ENCODE measurements at places on chromosomes 2 and 18.

DNA sequence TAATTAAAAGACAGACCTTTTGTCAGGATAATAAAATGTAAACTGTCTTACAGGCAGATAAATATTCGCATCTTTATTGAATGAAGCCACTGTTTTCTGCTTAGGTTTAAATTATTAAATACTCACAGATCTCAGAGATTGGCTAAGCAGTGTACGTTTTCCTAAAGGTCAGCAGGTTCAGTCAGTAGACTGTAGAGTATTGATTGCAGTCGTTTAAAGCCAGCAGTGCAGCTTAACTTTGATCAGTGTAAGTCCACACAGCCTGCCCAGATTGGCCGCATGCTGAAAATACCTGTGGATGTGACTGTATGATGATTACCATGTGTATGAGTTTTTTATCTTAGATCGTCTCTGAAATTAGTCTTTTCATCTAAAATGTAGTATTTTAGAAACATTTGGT, 42.3 kb downstream of the ATP9B start:
- no peak for DNase-seq

DNA sequence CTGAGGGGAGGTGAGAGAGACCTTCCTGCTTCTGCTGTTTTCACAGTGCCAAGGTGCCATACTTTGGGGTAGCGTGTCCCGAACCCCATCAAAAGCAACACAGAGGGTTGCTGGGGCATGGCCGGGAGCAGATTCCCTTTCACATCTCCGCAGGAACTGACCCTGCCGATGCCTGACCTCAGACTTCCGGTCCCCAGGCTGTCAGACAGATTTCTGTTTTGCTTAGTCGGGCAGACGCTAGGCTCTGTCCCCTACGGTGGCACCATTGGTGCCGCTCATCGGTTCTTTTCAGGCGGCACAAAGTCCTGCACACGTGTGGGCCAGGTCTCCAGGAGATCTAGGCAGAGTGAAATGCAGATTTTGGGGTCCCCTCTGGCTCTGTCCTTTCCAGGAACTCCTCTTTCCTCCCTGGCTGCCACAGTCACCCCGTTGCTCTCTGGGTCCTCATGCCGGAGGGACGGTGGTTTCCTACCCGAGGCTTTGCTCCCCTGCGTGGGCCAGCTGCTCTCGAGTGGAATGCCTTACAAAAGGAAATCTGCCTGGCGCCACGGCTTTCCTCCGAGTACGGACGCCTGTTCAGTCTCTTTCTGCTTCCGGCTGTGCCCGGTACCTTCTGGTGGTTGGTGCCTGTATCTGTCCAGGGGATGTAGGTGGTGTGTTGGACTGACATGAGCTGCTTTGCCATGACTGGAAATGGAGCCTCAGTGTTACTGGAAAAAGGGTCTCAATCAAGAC, 39.3 kb downstream of the RTP5 start:
- no peak for DNase-seq

DNA sequence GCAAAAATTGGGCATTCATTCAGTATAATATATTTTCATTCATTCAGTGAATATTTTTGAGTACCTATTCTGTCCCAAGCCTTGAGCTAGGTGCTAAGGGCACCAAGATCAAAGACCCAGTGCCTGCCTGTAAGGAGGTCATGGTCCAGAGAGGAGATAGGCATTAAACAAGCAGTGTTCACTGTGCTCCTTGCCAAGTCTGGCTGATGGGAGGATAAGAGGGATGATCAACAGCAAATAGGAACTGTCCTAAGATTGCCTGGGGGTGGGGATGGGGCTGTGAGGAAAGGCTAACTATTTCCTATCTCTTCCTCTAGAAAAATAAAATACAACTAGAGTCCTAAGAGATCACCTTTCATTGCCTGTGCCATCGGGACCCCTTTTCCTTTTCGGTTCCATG, 60.4 kb downstream of the SETBP1 start:
- DNase-seq, result no peak

DNA sequence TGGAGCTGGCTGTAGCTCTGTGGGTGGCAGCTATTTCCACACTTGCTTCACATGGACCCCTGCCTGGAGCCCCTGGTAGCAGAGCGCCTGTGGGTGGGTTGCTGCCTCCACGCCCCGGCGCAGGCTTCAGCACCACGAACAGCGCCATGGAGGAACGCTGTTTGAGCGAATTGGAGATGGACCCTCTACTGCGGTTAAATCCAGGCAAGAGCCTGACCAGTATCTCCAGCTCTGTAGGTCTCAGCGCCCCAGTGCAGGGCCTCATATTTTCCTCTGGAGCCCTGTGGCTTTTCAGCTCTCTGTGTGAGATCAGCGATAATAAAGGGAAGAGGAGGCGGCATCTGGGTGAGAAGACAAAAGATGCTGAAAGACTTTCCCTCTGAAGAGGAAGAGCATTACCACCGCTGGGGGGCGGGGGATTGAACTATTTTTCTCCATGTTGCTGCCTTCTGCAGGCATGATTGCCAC, 12.0 kb downstream of the ONECUT2 start:
- peak; percentile 12 for DNase-seq

GRCh38 chr2:39140322-39140847, 19.5 kb upstream of the SOS1 start:
- DNase-seq, result peak; percentile 35

GRCh38 chr2:196315388-196316049, 144.1 kb upstream of the STK17B start:
- DNase-seq, result no peak

- DNase-seq, result peak; percentile 26
Measured at GRCh38 chr2:179104736-179105135, 54.8 kb upstream of the CCDC141 start.

- DNase-seq, result no peak
Measured at GRCh38 chr2:145064511-145064910, 544.6 kb upstream of the ZEB2 start.

DNA sequence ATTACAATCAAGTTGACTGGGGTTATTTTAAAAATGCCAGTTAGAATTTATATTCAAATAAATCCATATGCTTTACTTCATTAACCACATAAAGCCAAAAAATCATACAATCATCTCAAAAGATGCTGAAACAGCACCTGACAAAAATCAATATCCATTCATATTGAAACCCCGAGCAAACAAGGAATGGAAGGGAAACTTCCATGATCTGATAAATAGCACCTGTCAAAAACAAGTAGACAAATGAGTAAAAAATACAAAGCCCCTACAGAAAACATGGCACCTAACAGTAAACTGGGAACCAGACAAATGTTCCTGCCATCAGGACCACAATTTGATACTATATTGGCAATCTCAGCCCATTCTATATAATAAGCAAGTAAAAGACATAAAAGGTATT, 227.5 kb downstream of the HDAC4 start:
- DNase-seq, result no peak

DNA sequence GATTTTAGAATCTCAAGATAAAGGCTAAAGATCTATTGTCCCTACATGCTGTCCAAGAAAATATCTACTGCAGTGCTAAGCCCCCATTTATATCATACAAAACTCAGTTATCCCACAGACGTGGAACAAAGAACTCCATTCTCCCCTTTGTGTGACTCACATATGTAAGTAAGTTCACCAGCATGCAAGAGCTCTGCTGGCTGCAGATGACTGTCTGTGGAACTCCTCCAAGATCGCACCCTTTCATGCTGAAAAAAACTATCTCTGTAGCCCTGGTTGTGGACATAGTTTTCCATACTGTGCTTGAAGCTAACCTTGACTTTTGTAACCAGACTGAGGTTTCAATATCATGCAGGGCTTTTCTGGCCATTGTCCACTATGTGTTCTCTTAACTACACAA, 207.1 kb downstream of the ZNF521 start:
- DNase-seq, result no peak

DNA sequence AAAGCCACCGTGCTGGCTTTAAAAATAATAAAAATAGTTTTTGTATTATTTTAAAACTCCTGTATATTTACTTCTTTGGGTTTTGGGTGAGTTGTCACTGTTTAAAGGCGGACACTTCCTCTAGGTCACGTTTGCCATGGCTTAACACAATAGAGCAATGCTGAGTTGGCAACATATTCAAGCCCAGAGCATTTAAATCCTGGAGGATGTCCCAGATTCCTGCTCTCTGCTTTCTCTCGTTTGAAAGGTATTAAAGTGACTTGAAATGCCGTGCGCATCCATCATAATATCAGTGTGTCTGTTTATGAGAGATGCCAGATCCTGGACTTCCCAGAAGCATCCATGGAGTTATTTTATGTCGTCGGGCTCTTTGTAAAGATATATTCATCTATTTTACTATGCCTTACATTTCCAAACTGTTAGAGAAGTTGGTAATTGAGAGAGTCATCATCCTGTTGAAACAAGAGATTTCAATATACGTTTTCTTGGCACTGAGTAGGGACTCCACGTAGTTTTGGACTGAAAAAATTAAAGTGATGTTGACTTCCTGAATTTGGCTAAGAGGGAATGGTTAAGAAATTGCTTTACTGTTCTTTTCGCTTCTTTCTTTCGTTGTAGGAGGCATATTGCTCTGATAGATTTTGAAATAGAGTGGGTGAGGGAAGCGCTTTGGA, 150.6 kb downstream of the ZNF236 start:
- DNase-seq, result no peak

- DNase-seq, result peak; percentile 26
Measured at GRCh38 chr2:101253013-101253702, 472 bp downstream of the CNOT11 start.

GRCh38 chr2:121017396-121017795, 267.6 kb downstream of the TFCP2L1 start:
- DNase-seq, result no peak

DNA sequence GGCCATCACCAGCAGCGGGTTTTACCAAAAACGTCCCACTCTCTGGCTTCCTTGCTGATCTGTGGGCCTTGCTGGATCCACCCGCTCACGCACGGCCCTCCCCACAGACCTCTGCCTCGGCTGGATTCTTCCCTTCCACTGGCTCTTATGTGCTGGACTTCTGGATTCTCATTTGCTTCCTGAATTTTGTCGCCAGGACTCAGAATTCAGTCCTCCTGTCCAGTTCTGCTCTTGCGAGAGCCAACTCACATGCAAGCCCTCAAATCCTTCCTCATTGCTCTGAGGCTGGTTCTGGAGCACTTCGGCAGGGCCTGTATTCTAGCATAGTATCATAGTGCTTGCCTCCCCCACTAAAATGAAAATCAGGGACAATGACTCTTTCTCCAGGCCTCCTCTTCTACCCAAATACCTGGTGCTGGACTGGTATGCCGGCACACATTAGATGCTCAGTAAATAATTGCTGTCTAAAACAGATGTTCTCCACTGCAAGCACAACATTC, 115.5 kb downstream of the ATL2 start:
- DNase-seq, result no peak

- no peak for DNase-seq
Measured at GRCh38 chr2:129901754-129902415, 77.6 kb upstream of the RAB6C start.

- DNase-seq, result no peak
Measured at GRCh38 chr2:105125428-105125827, 87.6 kb downstream of the MRPS9 start.

GRCh38 chr18:44594799-44595467, 85.8 kb upstream of the SETBP1 start:
- no peak for DNase-seq

DNA sequence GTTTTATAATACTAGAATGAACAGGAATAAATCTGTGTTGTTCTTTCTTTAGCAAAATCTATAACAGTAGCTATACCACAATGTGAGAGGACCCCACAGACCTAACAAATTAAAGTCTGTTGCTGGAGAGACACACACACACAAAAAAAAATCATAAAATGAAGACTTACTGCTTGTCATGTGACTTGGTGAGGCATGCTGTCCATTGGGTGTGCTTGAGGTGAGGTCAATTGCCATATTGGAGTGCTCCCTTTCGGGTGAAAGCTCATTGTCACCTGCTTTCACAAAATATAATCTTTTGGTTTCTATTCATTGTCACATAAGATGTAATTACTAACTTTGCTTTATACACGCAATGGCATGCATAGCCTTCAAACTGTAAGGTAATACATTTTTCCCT, 3.9 kb downstream of the IKZF2 start:
- DNase-seq, result no peak

- no peak for DNase-seq
Measured at GRCh38 chr2:198756166-198756565, 701.6 kb downstream of the SATB2 start.
